ENCODE measurements at places on chromosomes 12 and 14.
A peak's percentile ranks its signal among the peaks of the same experiment; 100 is the strongest.

DNA sequence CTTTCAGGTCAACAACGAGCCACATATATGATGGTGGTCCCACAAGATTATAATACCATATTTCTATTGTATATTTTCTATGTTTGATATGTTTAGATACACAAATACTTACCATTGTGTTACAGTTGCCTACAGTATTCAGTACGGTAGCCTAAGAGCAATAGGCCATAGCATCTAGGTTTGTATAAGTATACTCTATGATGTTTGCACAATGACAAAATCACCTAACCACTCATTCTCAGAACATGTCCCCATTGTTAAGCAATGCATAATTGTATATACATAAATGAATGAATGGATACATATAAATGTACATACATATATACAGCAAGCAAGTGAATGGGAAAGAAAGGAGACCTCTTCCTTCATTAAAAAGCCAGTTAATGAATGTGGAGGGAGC is 23.8 kb downstream of the TMTC1 start:
- DNase-seq, result no peak

DNA sequence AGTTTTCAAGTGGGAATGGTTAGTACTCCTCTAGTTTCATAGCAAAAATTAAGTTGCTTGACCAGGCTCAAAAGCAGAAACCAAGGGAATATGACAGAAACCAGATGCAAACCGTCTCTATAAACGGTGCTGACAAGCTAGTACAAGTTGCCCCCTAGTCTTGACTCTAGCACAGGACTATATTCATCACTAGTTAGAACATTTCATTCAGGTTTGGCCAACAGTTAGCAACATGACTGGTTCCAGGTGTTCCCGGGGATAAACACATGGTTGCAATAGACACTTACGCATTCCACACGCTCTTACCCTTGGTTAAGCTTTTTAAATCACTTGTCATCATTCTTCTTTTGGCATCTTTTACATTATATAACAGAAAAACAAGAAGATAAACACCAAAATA is 103.6 kb downstream of the SCFD1 start:
- DNase-seq, result no peak

GRCh38 chr14:50260511-50260910 is 29.1 kb upstream of the SOS2 start:
- DNase-seq, result peak; percentile 11

GRCh38 chr12:132620113-132620898 is 1.7 kb downstream of the P2RX2 start:
- DNase-seq, result no peak

- DNase-seq, result no peak
Measured at GRCh38 chr12:44077294-44077693, 241.4 kb downstream of the TMEM117 start.

- DNase-seq, result no peak
Measured at GRCh38 chr14:21248338-21248737, 20.9 kb downstream of the HNRNPC start.

DNA sequence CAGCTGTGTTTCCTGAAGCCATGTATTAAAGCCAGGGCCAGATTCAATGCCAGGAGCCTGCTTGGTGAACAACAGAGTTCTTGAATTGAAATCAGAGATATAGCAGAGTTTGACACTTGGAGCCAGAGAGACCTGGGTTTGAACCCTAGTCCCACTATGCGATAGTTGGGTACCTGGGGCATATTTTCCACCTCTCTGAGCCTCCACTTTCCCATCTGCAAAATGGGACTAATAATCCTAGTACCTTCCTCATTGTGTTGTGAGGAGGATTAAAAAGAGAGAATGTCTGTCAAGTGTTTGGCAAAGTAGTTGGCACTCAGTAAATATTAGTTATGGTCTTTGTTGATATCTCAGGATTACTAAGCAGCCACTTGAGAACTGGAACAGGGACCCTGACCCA is 6.0 kb upstream of the HRK start:
- DNase-seq, result no peak

DNA sequence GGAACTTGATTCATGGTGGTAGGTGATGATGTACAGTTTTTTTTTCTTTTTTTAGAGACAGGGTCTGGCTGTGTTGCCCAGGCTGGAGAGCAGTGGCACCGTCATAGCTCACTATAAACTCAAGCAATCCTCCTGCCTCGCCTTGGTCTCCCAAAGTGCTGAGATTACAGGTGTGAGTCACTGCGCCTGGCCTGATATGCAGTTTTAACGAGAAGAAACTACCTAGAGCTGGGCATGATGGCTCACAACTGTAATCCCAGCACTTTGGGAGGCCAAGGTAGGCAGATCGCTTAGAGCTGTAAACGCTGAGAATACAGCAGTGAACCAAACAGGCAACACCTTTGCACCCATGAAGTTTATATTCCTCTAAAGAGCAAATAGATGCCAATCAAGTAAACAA is 13.0 kb upstream of the VPS37B start:
- DNase-seq, result no peak

GRCh38 chr14:73744175-73744867 is 30.1 kb upstream of the PNMA1 start:
- no peak for DNase-seq

GRCh38 chr14:30340495-30340894 is 218.5 kb upstream of the G2E3 start:
- DNase-seq, result no peak

GRCh38 chr12:105275997-105276733 is 40.2 kb upstream of the APPL2 start:
- no peak for DNase-seq

DNA sequence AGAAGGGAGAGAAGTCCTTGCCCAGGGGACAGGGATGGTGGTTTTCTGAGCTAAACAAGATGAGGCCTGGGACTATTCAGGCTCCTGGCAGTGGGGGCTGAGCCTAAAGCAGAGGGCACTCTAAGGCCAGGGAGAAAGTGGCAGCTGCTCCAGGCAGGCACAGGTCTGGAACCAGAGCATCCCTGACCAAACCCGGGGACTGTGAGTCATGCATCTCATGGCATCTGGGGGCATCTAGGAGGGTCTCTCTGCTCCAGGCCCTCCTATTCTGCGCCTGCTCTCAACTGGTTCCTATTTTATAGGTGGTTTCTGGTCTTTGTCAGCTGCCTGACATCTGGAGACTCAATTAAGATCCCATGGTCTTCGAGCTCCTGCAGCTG is 11.6 kb downstream of the KRT7 start:
- no peak for DNase-seq

GRCh38 chr12:49227713-49228112 is 37.2 kb upstream of the TUBA1C start:
- no peak for DNase-seq

- no peak for DNase-seq
Measured at GRCh38 chr12:106672314-106673025, 89.7 kb downstream of the RFX4 start.

DNA sequence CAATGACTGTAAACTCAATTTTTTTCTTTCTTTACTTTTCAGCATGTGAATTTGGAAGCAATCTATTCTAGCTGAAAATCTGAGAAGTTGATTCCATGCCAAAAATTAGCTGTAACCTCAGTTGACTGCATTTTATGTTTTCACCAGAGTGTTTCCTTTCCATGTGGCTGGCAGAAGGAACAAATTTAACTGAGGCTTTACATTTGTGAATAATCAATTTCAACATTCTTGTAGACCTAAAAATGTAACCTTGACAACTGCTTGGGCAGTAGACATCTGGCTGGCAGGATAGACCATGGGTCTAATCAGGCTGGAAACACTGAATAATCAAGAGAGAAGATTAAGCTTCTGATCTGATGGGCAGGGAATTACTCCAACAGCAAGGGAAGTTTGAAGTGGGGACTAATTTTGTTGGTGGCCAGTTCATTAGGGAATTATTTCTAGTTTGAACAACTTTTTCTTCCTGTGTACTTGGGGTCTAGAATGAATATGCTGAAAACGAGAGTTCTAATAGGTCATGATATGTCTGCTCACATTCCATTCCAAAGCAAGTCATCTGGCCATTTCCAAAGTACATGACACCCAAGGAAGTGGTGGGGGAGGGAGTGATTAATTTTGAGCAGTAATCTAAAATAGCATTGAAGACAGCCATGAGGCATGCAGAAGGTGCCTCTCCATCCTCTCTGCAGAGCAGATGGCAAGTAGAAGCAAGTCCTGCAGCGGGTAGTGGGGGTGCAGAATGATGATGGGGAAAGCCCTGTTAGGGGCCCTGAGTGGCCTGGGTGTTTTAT is 68.2 kb downstream of the ATP23 start:
- DNase-seq, result no peak

- DNase-seq, result no peak
Measured at GRCh38 chr14:96538097-96538989, 36.2 kb downstream of the PAPOLA start.

DNA sequence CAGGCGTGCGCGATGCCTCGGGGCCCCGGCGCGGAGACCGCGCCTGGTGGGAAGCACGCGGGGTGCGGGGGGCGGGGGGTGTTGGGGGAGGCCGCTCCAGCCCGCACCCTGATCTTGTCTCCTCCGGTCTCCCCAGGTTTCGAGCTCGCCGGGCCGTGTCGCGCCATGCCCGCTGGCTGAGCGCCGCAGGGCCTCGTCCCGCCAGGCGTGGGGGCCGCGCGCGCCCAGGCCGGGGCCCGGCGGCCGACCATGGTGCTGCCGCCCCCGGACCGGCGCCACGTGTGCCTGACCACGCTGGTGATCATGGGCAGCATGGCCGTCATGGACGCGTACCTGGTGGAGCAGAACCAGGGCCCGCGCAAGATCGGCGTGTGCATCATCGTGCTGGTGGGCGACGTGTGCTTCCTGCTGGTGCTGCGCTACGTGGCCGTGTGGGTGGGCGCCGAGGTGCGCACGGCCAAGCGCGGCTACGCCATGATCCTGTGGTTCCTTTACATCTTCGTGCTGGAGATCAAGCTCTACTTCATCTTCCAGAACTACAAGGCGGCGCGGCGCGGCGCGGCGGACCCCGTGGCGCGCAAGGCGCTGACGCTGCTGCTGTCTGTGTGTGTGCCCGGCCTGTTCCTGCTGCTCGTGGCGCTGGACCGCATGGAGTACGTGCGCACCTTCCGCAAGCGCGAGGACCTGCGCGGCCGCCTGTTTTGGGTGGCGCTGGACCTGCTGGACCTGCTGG is 2.4 kb downstream of the TMEM121 start:
- DNase-seq, result no peak

- DNase-seq, result peak; percentile 50
Measured at GRCh38 chr12:116370004-116370404, 92.5 kb upstream of the MED13L start.

- DNase-seq, result no peak
Measured at GRCh38 chr12:75720812-75721641, 209.6 kb upstream of the KRR1 start.

GRCh38 chr14:50093496-50093895 is 22.9 kb downstream of the VCPKMT start:
- no peak for DNase-seq

DNA sequence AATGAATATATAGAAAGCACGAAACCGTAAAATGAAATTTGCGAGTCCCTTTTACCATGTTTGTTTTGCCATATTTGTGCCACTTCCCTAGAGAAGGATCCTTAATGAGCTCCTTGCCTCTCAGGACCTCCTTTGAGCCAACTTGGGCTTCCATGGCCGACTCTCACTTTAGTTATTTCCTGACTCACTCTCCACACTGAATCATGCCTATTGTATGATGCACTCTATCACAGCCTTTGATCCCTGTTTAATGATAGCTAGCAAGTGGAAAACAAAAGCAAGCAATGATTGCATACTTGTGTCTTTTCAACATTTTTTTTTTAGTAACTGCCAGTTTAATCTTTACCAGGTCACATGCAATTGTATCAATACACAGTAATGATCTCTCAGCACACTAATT is 153.2 kb downstream of the CCER1 start:
- peak; percentile 15 for DNase-seq

- DNase-seq, result no peak
Measured at GRCh38 chr14:87148655-87149054, 844.3 kb downstream of the GALC start.

- DNase-seq, result no peak
Measured at GRCh38 chr14:102616318-102616717, 23.9 kb downstream of the RCOR1 start.

- no peak for DNase-seq
Measured at GRCh38 chr14:40581264-40581663, 1025.4 kb upstream of the LRFN5 start.

GRCh38 chr12:20280515-20280914 is 87.8 kb upstream of the PDE3A start:
- no peak for DNase-seq

GRCh38 chr12:104974626-104975290 is 11.4 kb upstream of the NOPCHAP1 start:
- DNase-seq, result no peak

- DNase-seq, result peak; percentile 35
Measured at GRCh38 chr12:96516472-96517430, 27.4 kb downstream of the CFAP54 start.

DNA sequence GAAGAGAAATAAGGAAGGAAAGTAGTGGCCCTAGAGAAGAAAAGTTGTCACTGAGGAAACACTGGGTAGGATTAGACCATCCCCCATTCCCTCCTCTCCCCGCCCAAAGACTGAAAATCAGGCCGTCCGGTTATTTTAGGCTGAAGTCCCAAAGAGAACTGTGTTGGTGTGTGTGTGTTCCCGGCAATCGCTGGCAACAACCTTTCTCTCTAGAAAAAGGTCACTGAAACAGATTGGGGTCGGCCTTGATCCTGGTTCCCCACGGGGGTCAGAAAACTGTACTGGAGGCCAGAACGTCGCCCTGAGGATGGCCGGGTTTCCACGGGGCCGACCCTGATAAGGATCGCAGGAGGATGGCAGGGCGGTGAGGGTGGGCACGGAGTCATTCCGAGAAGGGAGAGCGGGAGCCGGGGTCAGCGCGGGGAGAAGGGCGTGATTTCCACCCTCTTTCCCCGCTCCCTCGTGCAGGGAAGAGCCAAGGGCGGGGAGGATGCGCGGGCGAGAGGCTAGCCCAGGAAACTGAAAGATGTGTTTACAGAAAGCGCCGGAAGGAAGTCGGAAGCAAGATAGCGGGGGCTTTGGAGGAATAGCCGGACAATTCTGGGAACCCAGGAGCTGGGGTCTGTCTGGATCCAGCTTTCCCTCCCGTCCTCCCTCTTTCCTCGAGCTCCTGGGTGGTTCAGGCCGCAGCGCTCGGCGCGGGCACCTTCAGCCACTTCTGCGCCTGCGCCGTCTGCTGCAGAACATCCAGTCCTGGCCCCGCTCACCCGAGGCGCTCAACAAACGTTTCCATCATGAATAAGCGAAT is 25.3 kb upstream of the SPTLC2 start:
- DNase-seq, result peak; percentile 86

GRCh38 chr12:19792028-19792427 is 352.7 kb downstream of the AEBP2 start:
- no peak for DNase-seq

GRCh38 chr12:101407049-101407435 is 530 bp downstream of the ARL1 start:
- no peak for DNase-seq
